Activated T-cell treated with anti-CD3 and anti-CD28 coated beads, Interleukin-2, amount 50 U/mL, for 4 hours (primary cell): ENCODE measurements at places on chromosomes 7 and 10.

DNA sequence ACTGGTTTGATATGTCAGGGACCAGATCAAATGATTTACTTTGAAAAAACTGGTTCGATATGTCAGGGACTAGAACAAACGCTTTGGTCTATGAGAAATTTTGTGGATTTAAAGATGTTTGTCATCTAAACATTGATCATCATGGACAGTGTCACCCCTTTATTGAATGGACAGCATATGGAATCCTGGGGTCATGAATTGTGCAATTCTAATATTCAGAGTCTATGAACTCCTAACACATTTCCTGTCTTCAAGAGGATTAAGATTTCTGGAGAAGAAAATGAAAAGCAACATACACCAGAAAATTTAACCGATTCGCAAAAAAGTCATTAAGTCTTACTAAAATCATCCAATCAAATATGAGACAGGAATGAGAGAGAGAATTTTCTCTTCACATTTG lies 106.4 kb upstream of the FAM133B start:
- DNase-seq = no peak

- no peak for DNase-seq
Measured at GRCh38 chr10:69096045-69096444, 8.1 kb downstream of the SRGN start.

GRCh38 chr7:116812860-116813259 lies 49.5 kb upstream of the CAPZA2 start:
- DNase-seq = no peak

DNA sequence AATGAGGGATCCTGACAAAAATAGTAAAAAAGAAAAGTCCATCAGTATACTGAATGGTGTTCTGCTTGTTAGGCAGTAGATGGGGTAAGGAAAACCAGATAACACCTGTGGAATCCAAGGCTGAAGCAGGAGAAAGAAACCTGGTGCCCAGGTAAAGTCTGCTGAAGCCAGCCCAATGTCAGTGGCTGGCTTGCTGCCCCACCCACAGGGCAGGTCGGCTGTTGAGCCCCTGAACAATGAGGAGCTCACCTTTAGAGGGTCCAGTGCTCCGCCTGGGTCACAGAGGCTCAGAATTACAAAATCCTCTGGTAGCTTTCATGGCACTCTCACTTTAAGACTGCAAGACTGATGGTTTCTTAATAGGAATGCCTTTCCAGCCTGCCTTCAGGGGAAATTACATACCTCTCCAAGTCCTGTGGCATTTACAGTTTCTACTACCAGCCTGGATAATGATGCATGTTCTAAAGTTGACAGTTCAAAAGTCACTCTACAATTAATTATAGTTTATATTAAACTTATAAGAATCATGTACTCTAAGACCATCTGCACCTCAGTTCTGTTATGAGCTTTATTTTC lies 23.8 kb downstream of the DHX32 start:
- DNase-seq = no peak

- no peak for DNase-seq
Measured at GRCh38 chr10:131872827-131873375, 27.9 kb upstream of the PPP2R2D start.

DNA sequence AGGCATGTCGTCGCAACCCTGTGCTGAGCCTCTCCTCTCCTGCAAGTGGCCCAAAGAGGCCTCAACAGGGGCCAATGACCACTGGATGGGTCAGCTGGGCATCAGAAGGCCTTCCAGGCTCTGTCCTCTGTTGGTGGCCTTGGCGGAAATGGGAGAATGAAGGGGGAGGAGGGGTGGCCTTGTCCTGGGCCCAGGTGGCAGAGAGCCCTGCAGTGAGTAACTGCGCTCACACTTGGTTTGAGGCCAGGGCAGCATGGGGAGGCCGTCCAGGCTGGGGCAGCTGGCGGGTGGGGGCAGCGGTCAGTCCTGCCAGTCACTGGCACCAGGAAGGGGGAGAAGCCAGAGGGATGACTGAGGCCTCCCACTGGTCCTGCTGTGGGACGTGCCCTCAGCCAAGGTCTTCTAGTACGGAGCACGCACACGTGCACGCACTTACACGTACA lies 59.8 kb downstream of the LHPP start:
- DNase-seq = no peak
